ENCODE measurements at places on chromosomes 4 and X. TPM values are rescaled to one million over a fixed set of nuclear protein-coding genes. Genes with fewer than 3 reads are reported as not detected.

FREM3 gene
- total RNA-seq = not detected

GPM6B gene
- 7.2 TPM for total RNA-seq

ESX1 gene
- not detected for total RNA-seq

HTN1 gene
- not detected for total RNA-seq

FGG gene
- not detected for total RNA-seq

TBL1X gene
- 19.4 TPM for total RNA-seq

ZNF157 gene
- not detected for total RNA-seq

PRDM5 gene
- 7.3 TPM for total RNA-seq

BRS3 gene
- not detected for total RNA-seq

NHS gene
- 17.4 TPM for total RNA-seq

DDIT4L gene
- total RNA-seq = 5.7 TPM

CRMP1 gene
- total RNA-seq = not detected

DRP2 gene
- total RNA-seq = not detected

TSPYL2 gene
- total RNA-seq = 43.8 TPM

RASGEF1B gene
- 23.1 TPM for total RNA-seq

TENM3 gene
- total RNA-seq = 40.8 TPM

REST gene
- 37.2 TPM for total RNA-seq

SH3D19 gene
- total RNA-seq = 269 TPM

PAGE1 gene
- not detected for total RNA-seq

APLN gene
- total RNA-seq = not detected

CLDN22 gene
- total RNA-seq = not detected

BEX1 gene
- total RNA-seq = not detected

FAM114A1 gene
- 100 TPM for total RNA-seq

AMTN gene
- not detected for total RNA-seq

SSX4 gene
- not detected for total RNA-seq

RTL3 gene
- total RNA-seq = 0.22 TPM

SHROOM4 gene
- total RNA-seq = 32.8 TPM

XAGE2 gene
- total RNA-seq = not detected

LRCH2 gene
- total RNA-seq = 4.2 TPM

FHDC1 gene
- total RNA-seq = 0.34 TPM

JCHAIN gene
- total RNA-seq = 23.0 TPM

GAGE12H gene
- total RNA-seq = not detected

TLR6 gene
- total RNA-seq = 4.7 TPM

PGAM4 gene
- not detected for total RNA-seq

DNAAF6 gene
- not detected for total RNA-seq

FHIP1A gene
- 0.34 TPM for total RNA-seq

F11 gene
- not detected for total RNA-seq

PRKG2 gene
- 4.1 TPM for total RNA-seq

HSD17B13 gene
- total RNA-seq = 4.2 TPM

KCNE5 gene
- not detected for total RNA-seq

HAUS7 gene
- total RNA-seq = 16.3 TPM

TMPRSS11F gene
- total RNA-seq = not detected
